Hair follicular keratinocyte (primary cell): ENCODE measurements at places on chromosomes 3 and 15. TPM values are rescaled to one million over a fixed set of nuclear protein-coding genes. Genes with fewer than 3 reads are reported as not detected.

The LRRC3B gene
- total RNA-seq, result not detected in 2 replicates

The MAGEF1 gene
- total RNA-seq, result 15.1 and 24.0 TPM in 2 replicates

The KIF7 gene
- total RNA-seq, result 4.5 and 6.2 TPM in 2 replicates

The MYLK gene
- 9.7 and 11.2 TPM in 2 replicates for total RNA-seq

The FAM3D gene
- total RNA-seq, result not detected in 2 replicates

The FEZF2 gene
- total RNA-seq, result not detected in 2 replicates

The LEKR1 gene
- 0.08 and 0.30 TPM in 2 replicates for total RNA-seq

The PARP6 gene
- total RNA-seq, result 16.4 and 21.5 TPM in 2 replicates

The CORO2B gene
- total RNA-seq, result 1.0 and 4.1 TPM in 2 replicates

The MED12L gene
- total RNA-seq, result under 0.01 TPM in 1 of 2 replicates, not detected in the other
